ENCODE measurements at places on chromosomes 4 and X. TPM values are rescaled to one million over a fixed set of nuclear protein-coding genes. Genes with fewer than 3 reads are reported as not detected.

Gene TCEANC
- total RNA-seq: 2.9 TPM

Gene RPL36A
- 165 TPM for total RNA-seq

Gene REELD1
- total RNA-seq: 0.71 TPM

Gene RNF150
- 1.1 TPM for total RNA-seq

Gene PHOX2B
- not detected for total RNA-seq

Gene UBL4A
- 52.2 TPM for total RNA-seq

Gene FANCB
- total RNA-seq: 0.46 TPM

Gene CYBB
- 12.1 TPM for total RNA-seq

Gene NSUN7
- total RNA-seq: 17.7 TPM

Gene FAM236C
- total RNA-seq: not detected

Gene GPR119
- total RNA-seq: not detected

GRCh38 chr4:94508806-94509205, 57.1 kb downstream of the PDLIM5 start:
- no peaks in the 10 kb centered on the region for H3K27me3 ChIP-seq
- no peak overlapping the region for H3K27ac ChIP-seq
- H3K4me3 ChIP-seq: no peak overlapping the region
- DNase-seq: no peak
- peaks cover 17% of the 10 kb centered on the region for H3K4me1 ChIP-seq

- no peaks in the 10 kb centered on the region for H3K36me3 ChIP-seq
- H3K27me3 ChIP-seq: no peaks in the 10 kb centered on the region
- no peak for DNase-seq
- H3K4me1 ChIP-seq: no peaks in the 10 kb centered on the region
Measured at GRCh38 chr4:13399257-13399656, 84.9 kb downstream of the RAB28 start.

- no peak overlapping the region for H3K4me3 ChIP-seq
- DNase-seq: no peak
- H3K4me1 ChIP-seq: no peaks in the 10 kb centered on the region
- no peaks in the 10 kb centered on the region for H3K36me3 ChIP-seq
- H3K27me3 ChIP-seq: no peaks in the 10 kb centered on the region
- no peak overlapping the region for H3K27ac ChIP-seq
Measured at GRCh38 chrX:129495900-129496299, 27.4 kb downstream of the SMARCA1 start.

GRCh38 chr4:84221704-84222103, 277.4 kb downstream of the NKX6-1 start:
- H3K27me3 ChIP-seq: no peaks in the 10 kb centered on the region
- H3K36me3 ChIP-seq: no peaks in the 10 kb centered on the region
- DNase-seq: no peak
- no peak overlapping the region for H3K4me3 ChIP-seq
- no peaks in the 10 kb centered on the region for H3K4me1 ChIP-seq

GRCh38 chr4:10732914-10733415, 48.4 kb upstream of the CLNK start:
- H3K27me3 ChIP-seq: no peaks in the 10 kb centered on the region
- no peaks in the 10 kb centered on the region for H3K36me3 ChIP-seq
- no peak overlapping the region for H3K27ac ChIP-seq
- H3K4me1 ChIP-seq: no peaks in the 10 kb centered on the region
- DNase-seq: no peak

- H3K4me3 ChIP-seq: no peak overlapping the region
- no peaks in the 10 kb centered on the region for H3K27me3 ChIP-seq
- no peak for DNase-seq
- no peaks in the 10 kb centered on the region for H3K36me3 ChIP-seq
Measured at GRCh38 chr4:57102050-57102624, 8.0 kb downstream of the IGFBP7 start.

GRCh38 chr4:10983885-10984640, 299.5 kb upstream of the CLNK start:
- H3K36me3 ChIP-seq: no peaks in the 10 kb centered on the region
- no peak for DNase-seq
- H3K27ac ChIP-seq: no peak overlapping the region
- H3K27me3 ChIP-seq: no peaks in the 10 kb centered on the region
- H3K4me1 ChIP-seq: no peaks in the 10 kb centered on the region

GRCh38 chr4:153022241-153022715, 86.2 kb downstream of the FHDC1 start:
- H3K4me1 ChIP-seq: peaks cover 2% of the 10 kb centered on the region
- H3K27me3 ChIP-seq: no peaks in the 10 kb centered on the region
- H3K4me3 ChIP-seq: no peak overlapping the region
- H3K27ac ChIP-seq: peak overlapping the region; percentile 10
- no peaks in the 10 kb centered on the region for H3K36me3 ChIP-seq

- H3K27ac ChIP-seq: no peak overlapping the region
- DNase-seq: no peak
- H3K4me3 ChIP-seq: no peak overlapping the region
- H3K27me3 ChIP-seq: no peaks in the 10 kb centered on the region
- H3K36me3 ChIP-seq: no peaks in the 10 kb centered on the region
Measured at GRCh38 chr4:145341381-145341780, 140.3 kb upstream of the SMAD1 start.

GRCh38 chr4:116733370-116733769, 352.0 kb downstream of the TRAM1L1 start:
- no peaks in the 10 kb centered on the region for H3K27me3 ChIP-seq
- no peaks in the 10 kb centered on the region for H3K4me1 ChIP-seq
- H3K36me3 ChIP-seq: no peaks in the 10 kb centered on the region

GRCh38 chr4:3031357-3032082, 42.8 kb downstream of the HTT-AS start:
- no peak overlapping the region for H3K4me3 ChIP-seq
- peak; percentile 82 for DNase-seq
- no peaks in the 10 kb centered on the region for H3K27me3 ChIP-seq
- H3K27ac ChIP-seq: no peak overlapping the region

- no peak for DNase-seq
- H3K27ac ChIP-seq: no peak overlapping the region
- H3K36me3 ChIP-seq: no peaks in the 10 kb centered on the region
- H3K4me3 ChIP-seq: no peak overlapping the region
Measured at GRCh38 chr4:129344058-129344457, 248.1 kb downstream of the C4orf33 start.

DNA sequence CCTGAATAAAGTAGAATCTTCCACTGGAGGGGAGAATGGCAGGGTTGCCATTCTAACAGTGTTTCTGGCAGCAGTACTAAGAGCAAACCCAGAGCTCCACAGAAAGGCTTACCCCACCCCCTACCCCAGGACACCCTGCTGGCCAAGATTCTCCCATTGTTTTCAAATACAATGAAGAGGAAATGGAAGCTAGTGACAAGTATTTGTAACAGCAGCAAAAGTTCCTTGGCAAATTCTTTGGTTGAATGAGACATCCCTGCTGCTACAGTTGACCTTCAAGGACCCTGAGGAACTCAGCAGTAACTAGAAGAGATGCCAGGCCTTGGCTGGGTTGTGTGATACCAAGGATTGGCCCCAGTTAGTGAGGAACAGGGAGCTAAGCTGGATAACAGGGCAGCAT, 124.2 kb upstream of the DGKK start:
- no peak overlapping the region for H3K27ac ChIP-seq
- peaks cover 13% of the 10 kb centered on the region for H3K4me1 ChIP-seq
- H3K27me3 ChIP-seq: no peaks in the 10 kb centered on the region
- H3K36me3 ChIP-seq: no peaks in the 10 kb centered on the region

DNA sequence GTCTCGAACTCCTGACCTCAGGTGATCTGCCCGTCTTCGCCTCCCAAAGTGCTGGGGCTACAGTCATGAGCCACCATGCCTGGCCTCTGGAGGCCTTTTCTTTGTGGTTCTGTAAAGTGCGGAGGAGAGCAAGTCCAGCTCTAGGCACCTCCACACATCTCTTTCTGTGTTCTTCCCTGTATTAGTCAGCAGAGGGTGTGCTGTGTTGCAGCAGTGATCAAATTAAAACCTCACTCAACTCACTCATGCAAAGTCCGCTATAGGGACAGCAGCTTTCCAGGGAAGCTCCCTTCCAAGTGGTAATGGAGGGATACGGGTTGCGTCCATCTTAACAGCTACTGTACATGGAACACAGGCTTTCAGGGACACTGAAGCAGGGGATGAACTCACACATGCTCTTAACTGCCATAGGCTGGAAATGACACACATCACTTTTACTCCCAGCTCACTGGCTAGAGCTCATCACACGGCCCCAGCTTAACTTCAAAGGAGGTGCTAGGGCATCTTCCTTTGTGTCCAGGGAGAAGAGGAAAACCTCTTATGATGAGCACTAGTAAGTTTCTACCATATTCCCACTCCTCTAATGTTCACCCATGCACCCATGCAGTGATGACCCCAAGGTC, 36.0 kb upstream of the CCNG2 start:
- H3K36me3 ChIP-seq: no peaks in the 10 kb centered on the region
- no peak overlapping the region for H3K27ac ChIP-seq
- no peaks in the 10 kb centered on the region for H3K27me3 ChIP-seq
- no peaks in the 10 kb centered on the region for H3K4me1 ChIP-seq
- H3K4me3 ChIP-seq: no peak overlapping the region

DNA sequence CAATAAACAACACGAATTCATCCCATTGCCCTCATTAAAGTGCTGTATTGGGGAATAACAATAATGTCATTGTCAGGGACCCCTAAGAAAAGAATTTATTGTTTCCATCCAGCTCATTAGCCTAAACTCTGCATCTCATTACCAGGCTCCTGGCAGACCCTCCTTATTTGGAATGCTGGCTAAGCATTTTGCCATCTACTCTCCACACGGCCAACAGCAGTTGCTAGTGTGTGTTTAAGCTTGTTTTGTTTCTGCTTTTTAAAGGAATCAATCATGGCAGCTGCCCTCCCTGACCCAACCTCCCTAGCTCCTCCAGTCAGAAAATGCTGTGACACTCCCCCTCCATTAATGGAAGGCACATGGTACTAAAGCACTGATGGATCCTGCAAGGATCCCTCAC, 43.5 kb downstream of the GATB start:
- no peak overlapping the region for H3K27ac ChIP-seq
- DNase-seq: no peak
- no peak overlapping the region for H3K4me3 ChIP-seq
- H3K36me3 ChIP-seq: peaks cover 10% of the 10 kb centered on the region
- H3K27me3 ChIP-seq: no peaks in the 10 kb centered on the region
- H3K4me1 ChIP-seq: no peaks in the 10 kb centered on the region

DNA sequence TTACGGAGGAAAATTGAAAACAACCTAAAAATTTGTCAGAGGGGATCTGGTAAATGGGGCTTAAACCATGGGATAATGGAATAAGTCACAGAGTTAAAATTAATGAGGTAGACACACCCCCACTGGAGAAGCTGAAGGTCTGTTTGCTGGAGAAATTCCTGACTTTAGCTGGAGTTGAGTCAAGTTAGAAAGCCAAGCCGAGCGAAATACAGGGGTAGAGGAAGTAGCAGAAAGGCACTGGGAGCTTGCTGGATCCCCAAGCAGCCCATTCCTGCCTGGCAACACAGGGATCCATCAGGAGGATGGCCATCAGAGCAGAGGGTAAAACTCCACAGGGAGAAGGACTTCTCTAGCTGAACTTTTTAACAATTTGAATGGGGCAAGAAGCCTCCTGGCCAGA, 163.8 kb downstream of the ATRX start:
- no peaks in the 10 kb centered on the region for H3K4me1 ChIP-seq
- H3K27ac ChIP-seq: no peak overlapping the region
- no peaks in the 10 kb centered on the region for H3K27me3 ChIP-seq
- DNase-seq: no peak

DNA sequence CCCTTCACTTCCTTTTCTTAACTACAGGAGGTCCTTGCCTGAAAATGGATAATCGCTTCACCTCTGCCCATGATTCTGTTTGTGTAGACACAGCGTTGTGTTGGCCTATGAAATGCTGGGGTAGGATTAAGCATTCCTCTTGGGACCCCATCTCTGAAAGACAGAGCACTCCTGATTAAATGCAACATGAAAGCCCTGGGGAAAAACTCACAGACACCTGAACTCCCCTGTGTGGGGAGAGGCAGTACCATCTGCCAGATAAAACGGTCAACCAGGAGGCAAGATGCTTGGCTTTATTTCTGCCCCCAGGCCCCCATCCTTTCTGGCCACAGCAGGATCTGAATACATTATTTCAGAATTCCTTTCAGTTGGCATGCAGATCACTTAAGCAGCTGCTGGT, 1.9 kb downstream of the LGI2 start:
- H3K36me3 ChIP-seq: no peaks in the 10 kb centered on the region
- H3K4me1 ChIP-seq: peaks cover 19% of the 10 kb centered on the region
- peaks cover 4% of the 10 kb centered on the region for H3K27me3 ChIP-seq
- no peak for DNase-seq
- no peak overlapping the region for H3K27ac ChIP-seq
- H3K4me3 ChIP-seq: no peak overlapping the region

DNA sequence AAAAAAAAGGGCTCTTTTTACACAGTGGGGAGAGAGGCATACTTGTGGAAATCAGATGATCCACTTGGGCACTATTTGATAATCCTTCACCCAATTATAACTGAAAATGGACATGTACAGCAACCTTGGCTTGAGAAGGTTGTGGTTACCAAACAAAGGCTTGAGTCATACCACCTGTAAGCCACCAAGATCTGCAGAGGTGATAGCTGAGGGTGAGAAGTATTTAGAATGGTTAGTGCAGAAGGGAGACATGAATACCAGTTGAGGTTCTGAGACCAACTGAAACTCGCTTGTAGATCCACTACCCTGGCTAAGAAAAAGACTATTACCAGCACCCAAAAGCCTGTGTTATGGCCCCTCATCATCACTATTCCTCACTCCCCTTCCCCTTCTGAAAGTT, 614.0 kb downstream of the STIM2 start:
- DNase-seq: no peak
- no peaks in the 10 kb centered on the region for H3K27me3 ChIP-seq
- H3K4me3 ChIP-seq: no peak overlapping the region

- H3K27me3 ChIP-seq: no peaks in the 10 kb centered on the region
- no peak overlapping the region for H3K27ac ChIP-seq
- DNase-seq: no peak
- peaks cover 4% of the 10 kb centered on the region for H3K36me3 ChIP-seq
- no peaks in the 10 kb centered on the region for H3K4me1 ChIP-seq
Measured at GRCh38 chr4:124666496-124666895, 46.0 kb downstream of the ANKRD50 start.

DNA sequence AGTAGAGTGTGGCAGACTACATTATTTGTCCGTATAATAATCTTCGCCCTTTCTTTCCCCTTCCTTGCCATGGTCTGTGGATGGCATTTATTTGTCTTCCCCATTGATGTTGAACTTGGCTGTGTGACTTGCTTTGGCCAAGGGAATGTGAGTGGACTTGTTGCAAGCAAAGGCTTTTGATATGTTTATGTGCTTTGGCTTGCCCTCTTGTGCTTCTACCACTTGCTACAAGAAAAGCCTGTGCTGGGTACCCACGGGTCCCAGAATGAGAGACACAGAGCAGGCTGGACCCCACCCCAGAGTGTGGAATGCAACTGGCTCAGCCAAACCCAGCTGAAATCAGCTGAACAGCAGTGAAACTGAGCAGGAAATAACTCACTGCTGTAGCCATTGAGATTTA, 63.0 kb downstream of the FAM184B start:
- no peak overlapping the region for H3K4me3 ChIP-seq
- H3K27me3 ChIP-seq: no peaks in the 10 kb centered on the region
- H3K36me3 ChIP-seq: no peaks in the 10 kb centered on the region
- H3K4me1 ChIP-seq: no peaks in the 10 kb centered on the region

- DNase-seq: peak; percentile 26
- no peaks in the 10 kb centered on the region for H3K36me3 ChIP-seq
- H3K27me3 ChIP-seq: no peaks in the 10 kb centered on the region
- H3K27ac ChIP-seq: peak overlapping the region; percentile 42
Measured at GRCh38 chr4:86032476-86033022, 327.3 kb downstream of the MAPK10 start.
